Foreskin keratinocyte (primary cell): ENCODE measurements at places on chromosomes 6 and 20. TPM values are rescaled to one million over a fixed set of nuclear protein-coding genes. Genes with fewer than 3 reads are reported as not detected.
A peak's percentile ranks its signal among the peaks of the same experiment; 100 is the strongest.

Gene POU5F1
- 0.61 and 0.71 TPM in 2 replicates for total RNA-seq

Gene FUT9
- not detected in 2 replicates for total RNA-seq

Gene LAMA4
- total RNA-seq: not detected in 2 replicates

Gene BANF2
- total RNA-seq: not detected in 2 replicates

Gene NKX2-2
- total RNA-seq: not detected in 2 replicates

Gene TRDN
- total RNA-seq: not detected in 2 replicates

Gene SAMD5
- total RNA-seq: 1.4 and 2.6 TPM in 2 replicates

Gene FNDC11
- 0.53 and 0.78 TPM in 2 replicates for total RNA-seq

Gene NHLRC1
- 1.7 and 2.1 TPM in 2 replicates for total RNA-seq

Gene TSBP1
- total RNA-seq: not detected in 2 replicates

Gene MYB
- total RNA-seq: 0.34 and 0.42 TPM in 2 replicates

Gene CLDN20
- not detected in 2 replicates for total RNA-seq

Gene TFEB
- 3.1 and 3.6 TPM in 2 replicates for total RNA-seq

Gene RAB44
- total RNA-seq: 0.03 TPM in 1 of 2 replicates, not detected in the other

Gene MTFR2
- total RNA-seq: 8.1 and 11.3 TPM in 2 replicates

Gene TPX2
- 106 and 126 TPM in 2 replicates for total RNA-seq

Gene TTI1
- 25.8 and 28.5 TPM in 2 replicates for total RNA-seq

- no peak for DNase-seq
These were observed 48.7 kb upstream of the RPS6KA2 start for GRCh38 chr6:166675736-166676135.

DNA sequence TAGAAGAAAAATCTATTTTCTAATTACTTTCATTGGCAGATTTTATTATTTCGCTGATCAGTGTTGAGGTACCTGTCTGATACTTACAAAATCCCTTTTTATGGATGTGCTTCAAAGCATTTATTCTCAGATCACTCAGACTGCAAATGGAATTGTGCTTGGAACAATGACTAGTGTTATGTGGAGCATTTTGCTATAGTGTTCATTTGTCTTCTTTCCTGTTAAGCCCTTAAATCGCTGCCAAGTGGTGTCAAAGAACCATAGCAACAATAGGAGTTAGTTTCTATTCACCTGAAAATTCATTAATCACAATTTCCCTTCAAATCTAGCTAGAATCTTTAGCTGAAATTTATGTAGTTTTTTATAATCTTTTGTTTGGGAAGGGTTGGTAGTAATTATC, 29.8 kb downstream of the SMPDL3A start:
- no peak for DNase-seq

DNA sequence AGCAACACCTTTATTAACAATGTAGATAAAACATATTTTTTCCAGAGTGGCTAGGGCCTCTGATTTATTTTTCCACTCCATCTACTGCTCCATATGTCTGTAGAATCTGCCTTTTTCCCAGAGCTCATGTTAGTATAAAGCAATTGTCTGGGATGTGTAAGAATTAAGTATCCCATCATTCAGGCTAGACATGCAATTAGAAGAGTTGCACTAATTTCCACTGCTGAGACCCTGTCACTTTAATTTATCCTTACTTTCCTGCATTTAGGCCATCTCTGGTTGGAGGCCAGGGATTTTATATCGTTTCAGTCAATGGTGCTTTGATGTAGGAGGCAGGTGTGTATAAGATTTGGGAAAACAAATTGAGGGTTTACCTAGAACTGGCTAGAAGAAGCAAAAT, 286.1 kb upstream of the POU3F2 start:
- no peak for DNase-seq

DNA sequence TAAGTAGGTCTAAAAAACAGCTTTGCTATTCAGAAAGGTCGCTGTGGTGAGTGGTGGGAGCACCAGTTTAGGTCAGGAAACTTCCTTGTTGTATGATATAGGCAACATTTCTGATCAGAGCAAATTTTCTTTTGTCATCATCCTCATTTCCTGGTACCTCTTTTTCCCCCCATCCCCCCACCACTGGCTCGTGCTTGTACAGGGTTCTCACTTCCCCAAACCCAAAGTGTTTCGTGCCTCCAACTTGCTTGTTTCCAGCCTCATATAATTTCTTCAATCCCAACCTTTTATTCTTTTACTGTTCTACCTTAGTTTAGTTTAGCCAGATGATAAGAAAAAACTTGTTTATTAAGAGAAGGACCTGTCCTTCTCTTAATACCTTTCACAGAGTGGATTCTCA, 209.4 kb upstream of the JAG1 start:
- no peak for DNase-seq

DNA sequence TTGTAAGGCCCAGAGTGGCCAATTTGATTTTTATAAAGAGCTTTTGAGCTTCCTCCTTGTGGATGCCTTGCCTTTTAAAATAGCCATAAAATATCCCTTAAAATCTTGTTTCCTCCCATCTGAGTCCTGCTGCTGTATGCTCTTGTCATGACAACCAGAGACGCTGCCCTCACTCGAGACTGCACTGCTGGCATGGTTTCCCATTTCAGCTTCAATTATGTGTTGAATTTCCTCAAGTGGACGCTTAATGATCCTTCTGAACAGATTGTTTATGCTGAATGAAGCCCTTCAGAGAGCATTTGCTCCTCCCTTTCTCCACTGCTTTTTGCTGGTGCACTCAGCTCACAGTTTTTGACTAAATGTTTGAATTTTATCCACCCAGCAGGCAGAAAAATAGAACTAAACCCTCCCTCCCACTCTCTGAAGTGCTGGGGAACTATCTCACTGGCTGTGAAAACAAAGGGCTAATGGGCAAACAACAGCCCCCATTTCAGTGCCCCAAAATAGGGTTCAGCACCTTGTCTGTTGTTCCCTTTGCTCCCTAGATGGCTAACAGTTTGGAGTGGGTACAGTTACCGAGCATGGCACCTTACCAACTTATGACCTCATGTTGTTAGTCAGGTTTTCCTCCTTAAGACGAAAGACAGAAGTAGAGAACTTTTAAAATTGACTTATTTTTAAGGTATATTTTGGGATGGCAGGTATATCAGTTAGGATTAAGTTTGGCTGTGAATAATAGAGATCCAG, 45.5 kb upstream of the RNF8 start:
- DNase-seq: no peak

DNA sequence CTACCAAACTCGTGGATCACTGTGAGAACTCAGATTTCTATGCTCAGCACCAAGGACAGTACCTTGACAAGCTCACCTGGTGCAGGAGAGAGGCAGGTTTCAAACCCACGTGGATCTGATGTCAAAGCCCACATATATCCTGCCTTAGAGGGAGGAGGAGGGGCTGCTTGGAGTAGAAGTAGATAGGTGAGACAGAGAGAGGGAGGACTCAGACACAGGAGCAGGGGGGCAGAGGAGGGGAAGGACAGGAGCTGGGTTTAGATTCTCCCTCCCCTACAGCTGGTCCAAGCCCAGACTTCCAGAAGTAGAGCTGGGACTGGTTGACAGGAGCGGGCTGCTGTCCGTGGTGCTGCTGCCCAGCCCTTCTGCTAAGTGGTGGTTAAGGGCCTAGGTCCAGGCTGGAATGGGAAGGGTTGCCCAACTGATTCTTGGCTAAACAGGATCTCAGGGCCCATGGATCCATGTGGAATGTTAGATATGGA, 77.5 kb downstream of the CDH22 start:
- DNase-seq: no peak

- no peak for DNase-seq
These were observed 383.7 kb downstream of the CD83 start for GRCh38 chr6:14501240-14501639.

- DNase-seq: no peak
These were observed 55.0 kb downstream of the PPP1R3G start for GRCh38 chr6:5139828-5140771.

GRCh38 chr6:79610306-79611009, 20.7 kb upstream of the SH3BGRL2 start:
- no peak for DNase-seq

- no peak for DNase-seq
These were observed 57.3 kb upstream of the PHACTR2 start for GRCh38 chr6:143620447-143620846.

DNA sequence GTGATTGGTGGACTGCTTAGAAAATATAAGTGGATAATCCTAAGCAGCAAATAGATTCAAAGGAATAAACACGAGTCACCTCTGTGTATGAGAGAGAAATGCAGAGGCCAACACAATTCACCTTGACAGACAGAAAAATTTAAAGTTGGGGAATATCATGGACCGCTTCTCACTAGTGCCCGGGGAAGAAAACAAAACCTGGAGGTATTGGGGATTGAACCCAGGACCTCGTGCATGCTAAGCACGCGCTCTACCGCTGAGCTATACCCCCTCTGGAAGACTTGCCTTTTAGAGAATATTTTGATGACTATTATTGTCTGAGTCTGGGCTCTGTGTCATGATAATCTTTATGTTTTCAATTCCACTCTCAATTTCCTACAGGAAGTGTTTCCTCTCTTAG, 111.9 kb downstream of the TRIM27 start:
- DNase-seq: no peak

GRCh38 chr20:6347916-6348315, 225.1 kb upstream of the FERMT1 start:
- no peak for DNase-seq

GRCh38 chr20:18831830-18832499, 18.4 kb downstream of the SCP2D1 start:
- no peak for DNase-seq

DNA sequence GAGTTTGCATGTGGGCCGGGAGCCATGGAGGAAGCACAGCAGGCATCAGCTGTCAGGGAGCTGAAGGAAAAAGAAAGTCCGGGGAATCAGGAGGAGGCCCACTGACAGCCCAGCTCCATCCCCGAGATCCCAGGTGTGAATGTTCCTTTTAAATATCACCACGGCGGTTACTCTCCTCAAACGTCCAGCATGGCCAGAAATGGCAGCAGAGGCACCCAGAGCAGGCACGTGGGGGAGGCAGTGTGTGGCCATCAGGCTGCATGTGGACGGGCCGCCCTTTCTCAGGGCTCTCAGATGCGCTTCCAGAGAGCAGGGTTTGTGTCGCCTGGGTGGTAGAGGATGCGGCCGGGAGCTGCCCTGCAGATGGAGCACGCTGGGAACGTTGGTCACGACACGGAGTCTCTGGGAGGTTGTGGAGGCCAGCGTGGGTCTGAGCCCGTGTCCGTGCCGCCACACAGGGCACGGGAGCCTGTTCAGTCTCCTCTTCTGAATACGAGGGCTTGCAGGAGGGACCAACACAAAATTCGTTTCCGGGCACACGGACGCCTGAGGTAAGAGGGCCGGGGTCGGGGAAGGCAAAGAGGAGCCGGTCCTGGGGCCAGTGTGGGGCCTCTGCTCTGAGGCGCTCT, 45.3 kb upstream of the DACT2 start:
- no peak for DNase-seq

DNA sequence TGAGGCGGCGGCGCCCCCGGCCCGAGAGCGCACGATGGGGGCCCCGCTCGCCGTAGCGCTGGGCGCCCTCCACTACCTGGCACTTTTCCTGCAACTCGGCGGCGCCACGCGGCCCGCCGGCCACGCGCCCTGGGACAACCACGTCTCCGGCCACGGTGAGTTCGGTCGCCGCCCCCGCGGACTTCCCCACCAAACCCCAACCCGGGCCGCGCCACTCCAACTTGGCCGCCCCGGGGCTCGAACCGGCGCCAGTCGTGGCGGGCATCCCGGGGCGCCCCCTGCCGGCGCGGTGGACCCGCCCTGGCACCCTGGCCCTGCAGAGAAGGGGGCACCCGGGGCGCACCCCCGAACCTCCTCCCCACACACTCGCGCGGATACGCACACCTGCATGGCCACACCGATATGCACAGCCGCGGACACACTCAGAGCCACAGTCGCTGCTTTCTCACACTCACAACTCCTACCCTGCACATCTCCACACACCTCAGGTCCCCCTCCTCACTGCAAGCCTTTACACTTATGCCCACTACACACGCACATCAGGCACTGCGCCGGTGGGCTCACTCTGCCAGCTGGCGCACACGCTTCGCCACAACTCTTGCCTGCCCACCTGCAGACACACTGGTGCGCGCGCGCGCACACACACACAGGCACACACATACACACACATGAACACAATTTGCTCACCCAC, 535 bp downstream of the VSTM2L start:
- DNase-seq: no peak

- no peak for DNase-seq
These were observed 138.3 kb downstream of the FLRT3 start for GRCh38 chr20:14199111-14199510.

GRCh38 chr6:167137881-167138280, 15.0 kb downstream of the CCR6 start:
- DNase-seq: no peak

- DNase-seq: no peak
These were observed 50.8 kb downstream of the GMDS start for GRCh38 chr6:2194643-2195042.

DNA sequence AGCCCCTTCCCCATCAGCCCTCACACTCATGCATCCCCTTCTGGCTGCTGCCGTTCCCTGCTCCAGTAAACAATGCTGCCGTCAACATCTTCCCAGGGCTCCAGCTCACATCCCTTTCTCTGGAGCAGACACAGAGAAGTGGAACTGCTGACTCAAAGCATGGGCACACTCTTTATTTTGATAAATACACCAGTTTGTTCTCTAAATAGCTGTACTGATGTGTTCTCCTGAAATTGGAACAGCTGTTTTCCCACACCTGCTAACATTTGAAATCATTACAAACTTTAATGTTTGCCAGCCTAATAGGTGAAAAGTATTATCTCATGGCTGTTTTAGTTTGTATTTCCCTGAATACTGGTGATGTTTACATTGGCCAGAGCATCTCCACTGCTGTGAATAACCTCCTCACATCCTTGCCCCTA, 102.1 kb upstream of the NXT1 start:
- DNase-seq: no peak

GRCh38 chr6:159996087-159996622, 27.3 kb downstream of the IGF2R start:
- no peak for DNase-seq

- no peak for DNase-seq
These were observed 1.1 kb downstream of the CDC25B start for GRCh38 chr20:3797226-3797545.

GRCh38 chr20:41230136-41230535, 87.4 kb downstream of the ZHX3 start:
- DNase-seq: no peak

- DNase-seq: no peak
These were observed 27.9 kb downstream of the STK38 start for GRCh38 chr6:36519352-36519751.

GRCh38 chr6:105346052-105346451, 56.8 kb downstream of the PREP start:
- peak; percentile 76 for DNase-seq

GRCh38 chr20:45924391-45925261, 9.9 kb upstream of the PCIF1 start:
- DNase-seq: no peak
